ENCODE measurements at places on chromosomes 13 and 19.

- no peak for DNase-seq
These were observed 123.4 kb downstream of the POSTN start for GRCh38 chr13:37475151-37475550.

DNA sequence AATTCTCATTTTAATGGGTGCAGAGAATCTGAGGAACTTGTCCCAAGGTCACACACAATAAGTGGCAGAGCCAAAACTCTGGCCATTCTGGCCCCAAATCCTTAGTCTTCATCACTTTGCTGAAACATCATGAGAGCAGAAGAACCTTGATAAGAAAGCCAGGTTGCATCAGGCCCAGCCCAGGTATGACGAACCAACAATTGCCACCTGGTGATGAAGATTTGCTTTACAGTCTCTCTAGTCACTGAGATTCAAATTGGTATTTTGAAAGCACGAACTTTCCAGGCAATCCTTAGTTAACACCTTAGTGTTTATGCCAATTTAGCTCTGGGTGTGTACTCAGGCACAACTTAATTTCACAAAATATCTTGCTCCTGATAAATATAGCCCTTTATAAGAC, 502.7 kb upstream of the HTR2A start:
- DNase-seq, result no peak

GRCh38 chr19:17333611-17334413, 843 bp downstream of the ANO8 start:
- peak; percentile 80 for DNase-seq

DNA sequence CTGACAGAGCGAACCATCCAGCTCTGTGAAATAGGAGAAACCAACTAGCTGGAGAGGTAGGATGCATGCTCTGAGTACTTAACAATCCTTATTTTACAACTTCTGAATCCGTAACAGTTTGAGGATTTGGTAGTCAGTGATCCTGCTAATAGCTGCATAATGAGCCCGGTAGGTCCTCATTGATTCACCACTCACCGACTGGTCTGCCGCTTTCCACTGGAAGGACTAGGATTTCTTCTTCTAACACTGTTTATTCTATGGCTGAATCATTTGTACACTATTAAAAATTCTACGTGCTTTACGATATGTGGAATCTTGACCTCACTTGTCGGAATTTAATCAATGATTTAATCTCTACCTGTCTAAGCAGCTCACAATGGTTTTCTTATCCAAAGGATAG, 33.9 kb downstream of the SPATA13 start:
- DNase-seq, result no peak

Data from foreskin keratinocyte (primary cell).